Ammon's horn (tissue), 1 donor: ENCODE measurements at places on chromosomes 2 and 18.

- no peak for DNase-seq
Observed at GRCh38 chr2:16268301-16269000, 328.1 kb downstream of the MYCN start.

DNA sequence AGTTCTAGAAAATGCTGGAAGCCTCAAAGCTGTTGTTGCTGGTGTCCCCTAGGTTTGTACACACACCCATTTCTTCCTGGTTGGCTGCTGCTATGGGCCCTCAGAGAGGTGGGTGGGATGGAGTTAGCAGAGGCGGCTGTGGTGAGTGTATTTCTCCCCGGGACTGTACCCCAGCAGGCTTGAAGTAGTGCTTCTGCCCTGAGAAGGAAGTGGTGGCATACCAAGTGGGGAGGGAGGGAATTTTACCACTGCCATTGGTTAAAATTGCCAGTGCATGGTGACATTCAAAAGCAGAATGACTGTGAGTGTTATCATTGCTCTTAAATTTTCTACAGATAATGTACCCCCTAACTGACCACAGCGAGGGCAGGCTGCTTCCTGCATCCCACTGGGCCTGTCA, 125.6 kb upstream of the CAPN13 start:
- no peak for DNase-seq

DNA sequence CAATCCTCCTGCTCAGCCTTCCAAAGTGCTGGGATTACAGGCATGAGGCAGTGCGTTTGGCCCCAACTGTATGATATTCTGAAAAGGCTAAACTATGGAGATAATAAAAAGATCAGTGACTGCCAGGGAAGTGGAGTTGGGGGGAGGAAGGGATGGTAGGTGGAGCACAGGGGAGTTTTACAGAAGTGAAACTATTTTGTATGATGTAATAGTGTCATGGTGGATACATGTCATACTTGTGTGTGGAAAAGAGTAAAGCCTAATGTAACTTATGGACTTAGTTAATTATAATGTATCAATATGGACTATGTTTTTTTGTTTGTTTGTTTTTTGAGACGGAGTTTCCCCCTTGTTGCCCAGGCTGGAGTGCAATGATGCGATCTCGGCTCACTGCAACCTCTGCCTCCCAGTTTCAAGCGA, 2.9 kb upstream of the GGCX start:
- no peak for DNase-seq

DNA sequence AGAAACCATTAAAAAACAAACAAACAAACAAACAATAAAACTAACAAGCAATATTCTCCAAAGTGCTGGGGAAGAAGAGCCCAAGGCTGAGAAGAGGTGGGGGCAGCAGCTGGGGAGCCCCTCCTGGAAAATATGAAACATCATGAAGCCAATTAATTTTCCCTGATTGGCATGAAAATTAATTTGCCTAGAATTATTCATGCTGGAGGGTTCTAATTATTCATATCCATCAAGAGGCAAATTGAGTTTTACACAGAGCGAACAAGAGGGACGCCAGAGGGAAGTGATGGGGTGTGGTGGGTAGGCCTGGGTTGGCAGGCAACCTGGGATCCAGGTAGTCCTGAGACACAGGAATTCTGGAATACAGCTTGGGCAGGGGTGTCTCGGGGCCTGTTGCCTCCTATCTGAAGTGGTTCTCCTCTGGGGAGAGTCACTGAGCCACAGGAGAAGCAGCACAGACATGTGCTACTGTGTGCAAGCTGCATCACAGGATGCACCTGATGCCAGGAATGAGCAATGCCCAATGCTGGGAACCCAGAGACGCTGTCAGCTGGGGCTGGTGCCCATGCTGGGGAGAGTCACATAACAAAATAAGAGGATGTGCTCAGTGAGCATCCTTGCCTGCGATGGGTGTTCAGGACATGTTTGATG, 100.5 kb downstream of the TEX51 start:
- no peak for DNase-seq

GRCh38 chr2:17614174-17614930, 73.9 kb downstream of the VSNL1 start:
- DNase-seq: peak; percentile 53

DNA sequence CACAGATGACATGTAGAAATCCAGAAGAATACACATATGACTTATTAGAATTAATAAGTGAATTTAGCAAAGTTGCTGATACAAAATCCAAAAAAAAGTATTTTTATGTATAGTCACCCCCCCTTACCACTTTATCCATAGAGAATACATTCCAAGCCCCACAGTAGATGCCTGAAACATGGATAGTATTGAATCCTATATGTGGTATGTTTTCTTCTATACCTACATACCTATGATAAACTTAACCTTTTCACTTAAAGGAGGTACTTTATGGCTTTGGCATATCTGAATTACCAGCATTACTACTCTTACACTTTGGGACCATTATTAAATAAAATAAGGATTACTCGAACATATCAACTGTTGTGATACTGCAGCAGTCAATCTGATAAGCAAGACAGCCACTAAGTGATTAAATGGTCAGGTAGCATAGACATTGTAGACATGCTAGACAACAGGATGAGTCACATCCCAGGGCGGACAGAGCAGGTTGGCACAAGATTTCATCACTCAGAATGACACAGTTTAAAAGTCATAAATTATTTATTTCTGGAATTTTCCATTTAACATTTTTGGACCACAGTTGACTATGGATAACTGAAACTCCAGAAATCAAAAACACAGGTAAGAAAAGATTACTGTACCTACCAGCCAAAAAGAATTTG, 208.2 kb upstream of the CHAC2 start:
- no peak for DNase-seq

GRCh38 chr18:68991286-68991685, 193.4 kb downstream of the CCDC102B start:
- DNase-seq: peak; percentile 11

- DNase-seq: no peak
Observed at GRCh38 chr18:58847383-58848071, 17.1 kb upstream of the ZNF532 start.

- no peak for DNase-seq
Observed at GRCh38 chr2:241890524-241891235, 21.2 kb downstream of the RTP5 start.
